ENCODE measurements at places on chromosomes 3 and 15.

DNA sequence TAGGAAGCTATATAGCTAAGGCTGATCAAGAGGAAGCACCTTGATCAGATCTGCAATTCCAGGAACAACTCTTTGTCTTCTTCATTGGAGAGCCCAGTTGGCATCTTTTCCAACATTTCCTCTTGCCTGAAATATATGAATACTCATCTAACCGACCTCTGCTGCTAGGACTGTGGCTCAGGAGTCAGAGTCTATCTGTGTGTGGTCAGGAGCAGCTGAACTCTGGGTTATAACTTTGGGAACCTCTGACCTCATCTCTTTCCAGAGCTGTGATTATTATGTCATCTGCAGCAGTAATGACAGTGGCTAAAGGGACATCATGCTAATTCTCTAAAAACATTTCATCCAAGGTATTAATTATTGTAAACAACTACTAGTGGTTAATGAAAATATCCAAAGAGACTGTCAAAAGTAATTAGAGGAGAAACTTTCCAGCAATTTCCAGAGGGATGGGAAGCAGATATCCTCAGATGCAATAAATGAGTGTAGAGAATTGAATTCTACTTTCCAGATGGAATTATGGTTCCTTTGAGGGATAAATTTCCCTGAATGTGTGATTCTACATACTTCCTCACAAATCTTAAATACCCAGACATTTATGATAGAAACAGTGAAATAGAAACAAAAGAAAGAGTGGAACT, 11.5 kb upstream of the SPINK8 start:
- no peak for DNase-seq

DNA sequence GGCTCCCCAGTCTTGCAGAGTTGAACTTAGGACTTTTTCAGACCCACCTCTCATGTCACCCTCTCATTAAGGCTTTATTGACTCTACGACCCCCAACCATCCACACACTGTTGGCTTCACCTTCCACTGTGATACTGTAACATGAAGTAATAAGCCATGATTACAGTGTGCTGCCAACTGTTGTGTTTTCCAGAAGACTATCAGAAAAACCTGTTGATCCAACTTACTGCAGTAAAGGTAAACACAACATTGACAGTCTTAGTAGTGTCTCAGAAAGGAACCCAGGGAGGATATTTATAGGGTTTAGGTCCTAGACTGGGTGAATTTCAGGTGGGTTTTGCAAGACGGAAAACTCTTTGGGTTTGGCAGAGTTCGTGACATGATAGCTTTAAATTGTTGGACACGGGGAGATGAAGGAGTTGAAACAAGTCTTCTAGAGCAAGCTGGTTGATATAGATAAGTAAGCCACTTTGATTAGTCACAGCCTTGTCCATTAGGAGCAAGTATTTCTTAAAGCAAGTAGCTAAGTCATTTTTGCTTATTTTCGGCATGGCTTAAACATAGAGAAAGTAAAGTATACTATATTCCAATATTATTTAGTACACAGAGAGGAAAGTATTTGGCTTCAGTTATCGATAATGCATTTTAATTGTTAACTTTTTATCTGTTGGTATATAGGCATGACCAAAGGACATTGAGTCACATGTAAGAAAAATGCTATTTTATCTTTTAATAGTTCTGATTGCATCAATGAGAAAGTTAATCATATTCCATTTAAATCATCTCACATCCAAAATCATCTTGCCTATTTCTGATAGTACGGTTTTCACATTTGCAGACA, 2.4 kb upstream of the COL6A5 start:
- no peak for DNase-seq

- no peak for DNase-seq
Observed at GRCh38 chr3:185759512-185759911, 65.3 kb downstream of the IGF2BP2 start.

DNA sequence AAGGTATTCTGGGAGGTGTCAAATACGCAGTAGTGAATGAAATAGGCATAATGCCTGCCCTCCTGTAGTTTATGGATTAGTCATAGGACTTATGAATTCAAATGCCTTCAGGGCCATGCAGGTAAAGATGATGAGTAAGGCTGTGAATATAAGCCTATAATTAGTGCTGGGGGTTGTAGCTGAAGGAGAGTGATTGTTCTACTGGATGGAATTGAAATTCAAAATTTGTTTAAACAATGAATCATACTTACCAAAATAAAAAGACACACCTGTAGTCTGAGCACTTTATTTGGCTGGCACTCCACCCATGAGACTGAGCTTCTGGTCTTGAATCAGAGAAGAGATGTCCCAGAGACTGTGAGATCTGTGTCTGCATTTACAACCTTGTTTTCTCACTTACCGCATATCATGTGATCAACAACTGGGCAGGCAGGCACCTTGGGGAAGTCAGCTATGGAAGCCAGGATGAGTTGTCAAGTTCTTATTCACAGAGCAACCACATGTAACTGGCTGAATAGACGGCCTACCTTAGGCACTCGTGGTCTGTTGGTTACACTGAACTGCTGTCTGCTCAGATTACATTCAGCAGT, 291.8 kb downstream of the NAALADL2 start:
- no peak for DNase-seq

- no peak for DNase-seq
Observed at GRCh38 chr15:72368325-72368724, 7.5 kb downstream of the HEXA start.

DNA sequence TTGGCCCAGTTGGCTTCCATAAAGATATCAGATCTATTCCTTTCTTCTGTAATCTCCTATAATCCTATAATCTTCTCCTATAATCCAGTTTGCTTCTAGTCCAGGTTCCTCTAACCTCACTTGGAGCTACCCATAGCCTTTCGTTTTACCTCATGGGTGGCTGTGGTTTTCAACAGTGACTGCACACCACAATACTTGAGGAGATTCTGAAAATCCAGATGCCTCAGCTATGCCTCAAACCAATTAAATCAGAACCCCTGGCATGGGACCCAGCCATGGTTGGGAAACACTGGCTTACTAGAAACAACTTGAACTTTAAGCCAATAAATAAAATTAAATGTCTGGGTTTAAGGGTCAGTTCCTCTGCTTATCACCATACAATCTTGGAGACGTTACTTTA, 86.1 kb upstream of the NTRK3 start:
- no peak for DNase-seq

DNA sequence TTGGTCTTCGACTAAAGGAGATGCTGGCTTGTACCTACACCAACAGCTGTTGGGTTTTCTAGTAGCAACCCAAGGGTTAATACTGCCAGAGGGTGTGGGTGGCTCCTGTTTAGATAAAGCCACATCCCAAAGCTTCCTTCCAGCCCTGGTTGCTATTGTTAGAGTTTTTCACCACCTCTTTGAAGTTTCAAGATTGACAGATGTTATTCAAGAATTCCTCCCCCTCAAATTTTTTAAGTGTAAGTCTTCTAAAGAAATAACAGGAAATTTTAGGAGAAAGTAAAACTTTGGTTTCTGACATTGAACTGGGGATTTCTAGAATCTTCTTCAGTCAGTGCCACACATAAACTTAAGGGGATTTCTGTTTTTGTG, 60.9 kb downstream of the TGFBR2 start:
- DNase-seq, result no peak

DNA sequence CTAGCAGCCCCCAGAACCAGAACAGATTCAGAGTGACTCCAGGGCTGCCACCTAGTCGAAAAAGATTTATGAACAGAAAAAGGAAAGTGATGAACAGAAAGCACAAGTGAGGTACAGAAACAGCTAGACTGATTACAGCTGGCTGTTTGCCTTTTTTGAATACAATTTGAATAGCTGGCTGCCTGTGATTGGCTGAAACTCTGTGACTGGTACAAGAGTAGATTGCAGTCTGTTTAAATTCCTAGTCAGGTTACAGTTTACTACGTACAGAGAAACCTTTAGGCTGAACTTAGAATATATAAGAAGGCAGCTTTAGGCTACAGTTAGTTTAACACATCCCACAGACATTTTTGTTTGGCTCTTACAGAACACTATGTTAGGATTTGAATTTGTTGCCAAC, 10.0 kb downstream of the CCDC13 start:
- DNase-seq, result no peak

GRCh38 chr3:15456321-15456720, 28.9 kb downstream of the EAF1 start:
- DNase-seq, result no peak

GRCh38 chr3:58556001-58556400, 19.0 kb upstream of the ACOX2 start:
- DNase-seq, result no peak

DNA sequence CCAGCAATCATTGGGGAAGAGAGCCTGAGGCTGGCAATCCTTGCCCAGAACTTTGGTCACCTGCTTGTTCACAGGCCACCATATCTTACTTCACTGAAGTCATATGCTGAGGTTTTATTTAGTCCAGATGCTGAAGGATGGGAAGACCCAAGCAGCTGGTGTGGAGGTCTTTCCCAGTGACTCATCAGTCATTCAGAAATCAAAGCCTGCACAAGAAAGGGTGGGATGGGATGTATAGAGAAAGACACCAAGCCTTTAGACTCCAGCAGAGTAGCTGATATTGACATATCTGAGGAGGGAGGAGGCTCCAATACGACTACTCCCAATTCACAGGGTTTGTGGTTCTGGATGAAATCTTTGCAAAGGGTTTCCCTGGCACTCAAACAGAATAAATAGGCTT, 13.0 kb upstream of the PHLDB2 start:
- no peak for DNase-seq

- no peak for DNase-seq
Observed at GRCh38 chr15:92650256-92650655, 5.3 kb downstream of the FAM174B start.

DNA sequence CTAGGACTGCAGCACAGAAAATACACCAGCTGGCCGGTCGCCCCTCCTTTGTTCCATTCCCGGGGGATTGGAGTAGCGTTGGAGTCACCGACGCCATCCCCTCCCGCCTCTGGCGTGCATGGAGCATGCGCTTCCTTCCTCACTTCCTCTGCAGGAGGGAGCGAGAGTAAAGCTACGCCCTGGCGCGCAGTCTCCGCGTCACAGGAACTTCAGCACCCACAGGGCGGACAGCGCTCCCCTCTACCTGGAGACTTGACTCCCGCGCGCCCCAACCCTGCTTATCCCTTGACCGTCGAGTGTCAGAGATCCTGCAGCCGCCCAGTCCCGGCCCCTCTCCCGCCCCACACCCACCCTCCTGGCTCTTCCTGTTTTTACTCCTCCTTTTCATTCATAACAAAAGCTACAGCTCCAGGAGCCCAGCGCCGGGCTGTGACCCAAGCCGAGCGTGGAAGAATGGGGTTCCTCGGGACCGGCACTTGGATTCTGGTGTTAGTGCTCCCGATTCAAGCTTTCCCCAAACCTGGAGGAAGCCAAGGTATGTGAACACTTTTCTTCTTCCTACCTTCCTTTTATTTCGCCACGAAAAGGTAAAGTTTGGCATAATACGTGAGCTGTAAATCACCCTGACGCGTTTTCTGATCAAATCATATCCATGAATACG, at the start of gene SCG3:
Gene SCG3 (plus strand): TSS at position 201 of the 661 bp plus-strand sequence. CDS start 253 bp downstream, at position 454.
- DNase-seq, result peak; percentile 14

- DNase-seq, result no peak
Observed at GRCh38 chr3:45345846-45346580, 42.4 kb upstream of the LARS2 start.

GRCh38 chr3:62161371-62161770, 212.0 kb downstream of the FEZF2 start:
- DNase-seq, result no peak

DNA sequence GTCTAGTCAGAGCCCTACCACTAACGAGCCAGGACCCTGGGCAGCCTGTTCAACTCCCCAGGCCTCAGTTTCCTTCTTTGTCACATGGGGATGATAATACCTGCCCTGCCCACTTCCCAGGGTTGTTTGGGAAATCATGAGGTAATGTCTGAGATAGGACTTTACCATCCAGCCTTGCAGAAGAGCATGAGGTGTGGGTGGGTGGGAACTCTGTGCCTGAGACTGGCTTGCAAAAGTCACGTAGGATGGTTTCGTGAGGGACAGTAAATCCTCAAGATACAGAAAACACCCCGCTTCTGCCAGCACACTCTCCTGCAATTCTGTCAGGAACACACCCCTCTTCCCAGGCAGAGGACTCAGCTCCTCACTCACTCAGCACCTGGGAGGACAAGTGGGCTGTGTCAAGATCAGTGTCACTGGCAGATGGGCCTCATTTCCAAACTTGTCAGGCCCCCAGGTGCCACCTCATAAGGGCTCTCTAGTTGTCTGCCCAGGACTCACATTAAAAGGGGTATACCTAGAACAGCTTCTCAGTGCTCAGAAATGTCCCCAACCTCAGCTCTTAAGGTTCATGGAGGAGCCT, 58.4 kb downstream of the DAPK2 start:
- no peak for DNase-seq

DNA sequence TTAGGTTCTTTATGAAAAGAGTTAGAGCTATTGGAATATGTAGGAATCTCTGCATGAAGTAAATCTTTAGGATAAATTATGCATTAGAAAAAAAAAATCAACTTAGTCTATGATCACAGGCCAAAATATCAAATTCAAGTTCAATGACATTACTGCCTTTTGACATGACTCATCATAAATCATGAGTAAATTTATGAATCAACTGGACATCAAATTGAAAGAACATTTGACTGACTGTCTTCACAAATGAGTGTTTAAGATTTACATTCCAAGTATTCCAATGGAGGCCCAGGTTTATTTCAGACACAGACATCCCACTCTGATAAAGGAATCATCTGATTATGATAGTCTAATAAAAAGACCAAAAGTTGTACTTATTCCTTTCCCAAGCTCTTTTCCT, 192.8 kb upstream of the TTC14 start:
- no peak for DNase-seq

DNA sequence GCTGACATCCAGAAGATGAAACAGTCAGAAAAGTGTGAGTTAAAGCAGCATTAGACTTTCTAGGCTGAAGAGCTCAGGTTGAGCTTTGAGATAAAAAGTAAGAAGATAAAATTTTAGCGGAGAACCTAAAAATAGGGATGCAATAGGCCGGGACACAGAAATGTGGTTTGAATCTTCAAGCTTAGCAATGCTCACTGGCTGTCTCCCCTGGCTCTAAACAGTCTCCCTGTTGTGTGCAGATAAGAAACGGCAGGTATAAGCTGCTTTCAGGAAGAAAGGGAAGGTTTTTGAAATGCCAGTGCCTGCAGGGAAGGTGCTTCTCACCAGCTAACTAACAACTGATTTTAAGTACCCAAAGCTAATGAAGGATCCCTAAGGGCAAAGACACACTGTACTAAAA, 718.7 kb upstream of the SGO1 start:
- DNase-seq, result no peak

- no peak for DNase-seq
Observed at GRCh38 chr3:189001559-189001958, 170.2 kb upstream of the TPRG1 start.

DNA sequence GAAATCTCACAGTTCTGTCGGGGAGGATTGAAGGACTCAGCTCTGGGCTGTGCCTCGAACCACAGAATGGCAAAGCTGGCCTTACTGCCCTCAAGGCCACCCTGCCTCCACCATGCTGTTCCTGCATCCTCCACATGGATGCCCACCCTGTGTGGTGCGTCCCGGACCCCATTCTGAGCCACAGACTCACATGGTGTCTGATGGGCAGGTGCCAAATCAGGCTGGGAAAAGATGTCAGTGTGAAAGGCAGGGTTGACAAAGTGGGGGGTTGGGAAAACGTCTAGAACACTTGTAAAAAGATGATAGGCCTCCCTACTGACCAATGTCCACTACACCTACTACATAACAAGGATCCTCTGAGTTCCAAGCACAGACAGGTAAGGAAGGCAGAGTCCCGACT, 49.4 kb downstream of the TM2D3 start:
- DNase-seq, result no peak
